ENCODE measurements at places on chromosomes 6 and 20.

GRCh38 chr6:27592481-27593199, 119.7 kb upstream of the ZNF184 start:
- peak; percentile 29 for DNase-seq

DNA sequence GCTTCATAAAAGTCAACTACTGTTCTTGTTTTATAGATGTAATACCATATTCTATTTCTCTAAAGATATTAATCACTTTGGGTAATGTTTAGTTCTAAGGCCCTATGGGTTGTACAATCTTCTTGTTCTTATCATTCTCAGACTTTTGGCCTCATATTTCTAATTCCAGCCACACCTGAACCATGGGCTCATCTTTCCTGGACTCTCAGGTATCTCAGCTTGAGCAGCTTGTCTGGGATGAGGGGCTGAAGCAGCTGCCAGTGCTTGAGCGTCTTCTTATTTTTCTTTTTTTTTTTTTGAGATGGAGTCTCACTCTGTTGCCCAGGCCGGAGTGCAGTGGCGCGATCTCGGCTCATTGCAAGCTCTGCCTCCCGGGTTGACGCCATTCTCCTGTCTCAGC, 150.2 kb downstream of the KIF6 start:
- DNase-seq = no peak

DNA sequence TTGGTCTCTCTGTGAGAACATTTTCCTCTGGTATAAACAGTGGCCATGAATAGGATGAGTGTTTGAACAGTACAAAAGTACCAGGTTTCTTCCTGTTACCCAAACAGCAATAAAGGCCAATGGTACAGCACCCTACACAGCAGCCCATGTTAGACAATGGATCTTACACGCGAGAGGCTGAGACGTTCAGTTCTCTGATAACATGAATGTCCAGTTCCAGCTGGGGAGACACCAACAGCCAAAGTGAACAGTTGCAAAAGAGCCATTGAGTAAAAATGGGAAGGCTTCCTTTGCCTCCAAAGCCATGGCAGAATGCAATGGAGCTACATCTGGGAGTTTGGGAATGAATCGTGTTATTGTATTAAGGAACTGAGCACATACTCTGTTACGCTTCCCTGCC, 246.8 kb upstream of the SGK1 start:
- no peak for DNase-seq

DNA sequence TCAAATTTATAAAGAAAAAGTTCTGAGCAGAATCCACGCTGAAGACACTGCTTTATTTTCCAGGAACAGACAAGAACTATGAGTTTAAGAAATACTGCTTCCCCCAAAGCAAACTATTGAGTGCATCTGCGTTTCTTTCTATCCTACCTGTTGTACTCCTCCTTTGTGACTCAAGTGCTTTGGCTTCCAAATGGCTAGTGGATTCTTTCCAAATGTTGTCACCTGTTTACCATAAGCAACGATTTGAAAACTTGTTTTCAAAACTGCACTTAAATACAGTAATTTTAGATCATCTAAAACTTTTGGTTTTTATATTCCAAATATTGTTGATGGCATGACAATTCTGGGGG, 9.5 kb downstream of the PXDC1 start:
- DNase-seq = no peak

GRCh38 chr20:20341371-20341770, 26.5 kb upstream of the INSM1 start:
- no peak for DNase-seq

- DNase-seq = no peak
Observed at GRCh38 chr6:170030821-170031471, 259.9 kb downstream of the DLL1 start.

DNA sequence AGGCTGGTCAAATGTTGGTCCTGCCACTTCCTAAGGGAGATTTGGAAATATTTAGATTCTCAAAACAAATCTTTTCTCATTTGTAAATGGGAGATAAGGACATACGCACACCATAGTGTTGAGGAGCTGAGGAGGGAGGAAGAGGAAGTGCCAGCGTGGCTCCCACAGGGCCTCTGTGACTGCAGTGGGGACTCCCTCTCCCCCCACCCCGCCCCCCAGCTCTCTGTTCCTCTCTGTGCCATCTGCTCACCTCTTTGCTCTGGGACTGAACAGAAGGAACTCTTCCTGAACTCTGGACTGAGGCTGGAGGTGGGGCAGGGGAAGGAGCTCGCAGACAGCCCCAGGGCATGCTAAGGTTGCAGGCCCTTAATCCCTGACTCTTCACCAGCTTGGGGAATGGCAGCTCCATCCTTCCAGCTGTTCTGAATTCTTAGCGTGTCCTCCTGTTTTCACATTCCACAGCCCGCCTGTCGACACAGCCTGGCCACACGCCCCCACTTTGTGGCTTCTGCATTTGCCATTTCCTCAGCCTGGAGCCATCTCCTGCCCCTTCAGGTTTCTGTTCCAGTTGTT, 11.4 kb downstream of the DDX27 start:
- peak; percentile 71 for DNase-seq

DNA sequence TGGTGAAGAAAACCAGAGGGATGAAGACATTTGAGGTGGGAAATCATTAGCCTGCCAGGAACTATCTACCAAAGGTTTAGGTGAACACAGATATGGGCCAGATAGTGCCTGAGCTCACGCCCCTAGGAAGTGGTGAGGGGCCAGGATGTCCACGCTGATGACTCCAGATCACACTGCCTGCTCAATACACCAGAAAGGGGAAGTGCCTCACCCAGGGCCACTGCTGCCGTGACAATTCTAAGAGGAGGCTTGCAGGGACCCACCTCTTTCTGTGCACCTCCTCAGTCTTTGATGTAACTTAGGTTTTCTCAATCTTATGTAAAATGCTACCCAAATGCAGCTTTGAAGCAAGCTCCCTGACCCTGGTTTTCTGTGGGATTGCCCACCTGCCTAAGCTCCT, 5.4 kb upstream of the RAB44 start:
- peak; percentile 84 for DNase-seq

DNA sequence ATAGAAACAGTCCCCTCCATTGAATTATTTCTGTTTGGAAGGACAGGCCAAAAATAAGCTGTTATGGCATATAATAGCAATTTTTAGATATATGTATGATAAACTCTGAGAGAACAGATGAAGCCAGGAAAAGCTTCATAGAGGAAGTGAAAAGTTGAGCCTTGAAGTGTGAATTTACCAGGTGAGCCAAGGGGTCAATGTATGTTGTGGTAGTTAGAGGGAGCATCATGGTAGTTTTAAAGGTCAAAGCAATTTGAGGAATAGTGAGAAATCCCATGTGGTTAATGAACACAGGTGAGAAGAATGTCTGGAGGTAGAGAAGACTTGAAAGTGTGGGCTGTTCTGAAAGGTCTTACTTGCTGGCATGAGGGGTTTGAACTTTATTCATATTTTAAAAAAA, 47.0 kb downstream of the COL19A1 start:
- DNase-seq = no peak

GRCh38 chr20:45347297-45347935, 808 bp downstream of the SDC4 start:
- DNase-seq = peak; percentile 58

DNA sequence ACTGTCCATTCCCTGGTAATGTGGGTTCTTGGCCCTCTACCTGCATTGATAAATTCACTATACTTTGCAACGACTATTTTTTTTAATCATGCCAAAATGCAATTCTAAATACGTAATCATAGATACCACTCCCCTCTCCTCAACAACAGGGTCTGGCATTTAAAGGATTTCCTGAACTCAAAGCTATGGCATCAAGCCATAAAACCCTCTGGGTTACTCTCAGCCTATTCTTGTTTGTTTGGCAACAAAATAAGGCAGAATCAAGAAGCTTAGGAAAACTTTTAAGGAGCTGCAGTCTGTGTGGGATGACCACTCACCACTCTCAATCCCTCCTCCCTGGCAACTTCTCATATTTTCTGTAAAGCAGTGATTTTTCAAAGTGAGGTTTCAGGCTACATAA, 669.9 kb upstream of the ID4 start:
- no peak for DNase-seq

- DNase-seq = no peak
Observed at GRCh38 chr6:13519839-13520238, 32.4 kb upstream of the GFOD1 start.

- peak; percentile 37 for DNase-seq
Observed at GRCh38 chr6:11218538-11219399, 13.7 kb downstream of the NEDD9 start.

DNA sequence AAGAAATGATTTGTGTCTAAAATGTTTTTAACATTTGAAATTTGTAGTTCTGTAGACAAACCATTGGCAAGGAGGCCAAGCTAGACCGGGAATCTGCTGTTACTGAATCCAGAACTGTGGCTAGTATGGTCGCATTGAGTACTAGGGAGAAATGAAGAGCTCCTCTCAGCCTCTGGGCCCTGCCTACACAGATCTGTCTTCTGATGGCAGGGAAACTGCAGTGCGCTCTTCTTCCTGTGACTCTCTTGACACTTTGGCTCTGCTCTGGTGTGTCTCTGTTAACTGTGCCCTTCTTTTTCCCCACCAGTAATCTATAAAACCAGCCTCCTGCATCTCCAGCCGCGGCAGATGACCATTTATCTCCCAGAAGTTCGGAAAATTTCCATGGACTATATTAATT, 61.5 kb upstream of the TMEM181 start:
- no peak for DNase-seq

DNA sequence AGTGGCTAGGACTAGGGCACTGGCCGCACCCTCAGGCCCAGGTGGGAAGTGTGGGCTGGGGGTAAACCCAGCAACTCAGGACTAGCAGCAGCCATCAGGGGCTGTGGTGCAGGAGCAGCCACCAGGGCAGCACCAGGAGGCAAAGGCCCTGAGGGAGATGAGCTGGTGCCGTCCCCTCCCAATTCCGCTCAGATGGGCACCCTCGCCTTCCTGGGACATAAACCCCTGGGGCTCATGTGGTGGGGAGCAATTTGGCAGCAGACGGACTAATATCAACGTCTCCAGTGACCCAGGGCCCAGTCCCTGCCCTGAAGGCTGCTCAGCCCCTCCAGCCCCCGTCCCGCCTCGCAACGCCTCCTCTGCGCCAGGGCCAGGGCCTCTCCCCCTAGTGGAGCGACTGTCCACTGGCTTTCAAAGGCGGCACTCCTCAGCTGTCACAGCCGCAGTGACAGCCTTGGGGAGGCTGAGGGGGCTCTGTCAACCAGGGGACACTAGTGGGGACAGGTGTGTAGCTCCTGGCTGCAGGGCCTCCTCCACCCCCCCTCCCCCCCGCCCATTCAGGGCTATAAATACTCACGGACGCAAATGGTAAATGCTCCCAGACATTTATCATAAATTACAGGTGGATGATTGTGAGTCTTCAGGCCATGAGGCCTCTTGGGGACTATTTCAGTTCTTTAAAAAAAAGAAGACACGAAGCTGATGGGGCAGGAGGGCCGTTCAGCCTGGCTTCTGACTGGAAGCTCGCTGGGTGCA, 349.9 kb downstream of the ZFAND3 start:
- DNase-seq = no peak

DNA sequence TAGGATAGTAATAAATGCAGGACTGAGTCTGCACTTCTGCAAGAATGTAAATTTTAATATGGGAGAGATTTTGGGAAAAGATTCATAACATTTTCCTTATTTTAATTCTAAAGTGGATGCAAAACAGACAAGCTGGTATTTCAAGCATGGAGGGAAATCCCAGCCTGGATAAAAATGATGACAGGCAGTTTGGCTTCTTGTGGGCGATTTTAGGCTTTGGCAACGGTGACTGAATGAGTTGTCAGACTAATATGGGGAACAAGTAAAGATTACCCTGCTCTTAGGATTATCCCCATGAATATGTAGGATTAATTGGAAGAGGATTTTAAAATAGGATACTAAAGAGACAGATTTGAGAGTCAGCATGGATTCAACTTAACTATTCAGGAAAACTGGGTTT, 21.0 kb downstream of the OGFRL1 start:
- no peak for DNase-seq

- DNase-seq = no peak
Observed at GRCh38 chr6:42522942-42523814, 40.7 kb upstream of the UBR2 start.

GRCh38 chr20:17794400-17794799, 94.6 kb downstream of the BANF2 start:
- DNase-seq = no peak

- DNase-seq = peak; percentile 53
Observed at GRCh38 chr6:46420921-46421638, 70.2 kb downstream of the RCAN2 start.

- no peak for DNase-seq
Observed at GRCh38 chr6:30655743-30656094, 8.8 kb downstream of the C6orf136 start.

GRCh38 chr6:143060806-143061596, at the start of gene AIG1:
AIG1 (plus strand) TSS chr6:143060889; CDS start chr6:143060926, 37 bp downstream.
- DNase-seq = no peak

DNA sequence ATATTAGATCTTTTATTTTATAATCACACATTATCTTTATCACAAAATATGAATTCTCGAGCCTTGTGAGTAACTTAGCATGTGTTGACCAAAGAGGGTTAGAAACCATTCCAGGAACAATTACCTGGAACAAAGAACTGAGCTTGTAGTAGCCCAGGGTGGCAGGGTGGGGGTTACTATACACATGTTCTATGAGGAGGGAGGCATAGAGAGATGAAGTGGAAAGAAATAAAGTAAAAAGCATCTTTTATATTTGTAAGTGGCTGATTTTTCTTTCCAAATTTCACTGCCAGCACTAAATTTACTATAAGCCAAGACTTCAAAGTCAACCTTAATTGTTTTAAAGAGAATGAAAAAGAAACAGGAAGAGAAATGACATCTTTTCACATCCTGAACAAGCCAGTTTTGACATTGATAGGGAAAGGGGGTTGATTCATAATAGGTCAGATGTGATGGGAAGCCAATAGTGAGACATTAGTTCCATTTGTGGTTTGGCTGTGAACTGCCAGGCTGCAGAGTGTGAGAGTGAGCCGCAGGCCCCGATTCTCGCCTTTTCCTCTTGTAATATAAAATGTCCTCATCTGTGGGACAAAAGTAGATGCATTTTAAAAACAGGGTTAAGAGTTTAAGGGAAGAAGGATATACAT, 52.7 kb upstream of the MYB start:
- DNase-seq = no peak

- peak; percentile 13 for DNase-seq
Observed at GRCh38 chr20:1664911-1665310, 7.3 kb upstream of the SIRPG start.

- DNase-seq = peak; percentile 45
Observed at GRCh38 chr6:25172819-25173218, 106.4 kb upstream of the CARMIL1 start.

GRCh38 chr20:15205028-15205427, 867.6 kb upstream of the FLRT3 start:
- no peak for DNase-seq

GRCh38 chr6:2970034-2970685, 1.2 kb downstream of the SERPINB6 start:
- DNase-seq = no peak

GRCh38 chr6:123598011-123598410, 38.7 kb downstream of the TRDN start:
- DNase-seq = no peak

- peak; percentile 53 for DNase-seq
Observed at GRCh38 chr6:11774426-11774825, 4.2 kb downstream of the ADTRP start.

DNA sequence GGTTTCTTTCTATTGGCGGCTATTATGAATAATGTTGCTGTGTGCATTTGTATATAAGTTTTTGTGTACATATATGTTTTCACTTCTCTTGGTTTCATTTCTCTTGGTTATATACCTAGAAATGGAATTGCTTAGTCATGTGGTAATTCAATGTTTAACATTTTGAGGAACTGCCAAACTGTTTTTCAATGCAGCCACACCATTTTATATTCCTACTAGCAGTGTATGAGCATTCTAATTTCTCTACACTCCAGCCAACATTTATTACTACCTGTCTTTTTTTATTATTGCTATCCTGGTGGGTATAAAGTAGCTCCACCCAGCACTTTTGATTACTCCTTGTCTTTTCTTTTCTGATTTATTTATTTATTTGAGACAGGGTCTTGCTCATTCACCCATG, 54.8 kb downstream of the PHACTR2 start:
- DNase-seq = peak; percentile 63

Measured in inflammatory macrophage (primary cell).